B cell (primary cell): ENCODE measurements at places on chromosomes 7 and 10.

- no peak for DNase-seq
Observed at GRCh38 chr7:1973321-1974251, 259.2 kb downstream of the MAD1L1 start.

DNA sequence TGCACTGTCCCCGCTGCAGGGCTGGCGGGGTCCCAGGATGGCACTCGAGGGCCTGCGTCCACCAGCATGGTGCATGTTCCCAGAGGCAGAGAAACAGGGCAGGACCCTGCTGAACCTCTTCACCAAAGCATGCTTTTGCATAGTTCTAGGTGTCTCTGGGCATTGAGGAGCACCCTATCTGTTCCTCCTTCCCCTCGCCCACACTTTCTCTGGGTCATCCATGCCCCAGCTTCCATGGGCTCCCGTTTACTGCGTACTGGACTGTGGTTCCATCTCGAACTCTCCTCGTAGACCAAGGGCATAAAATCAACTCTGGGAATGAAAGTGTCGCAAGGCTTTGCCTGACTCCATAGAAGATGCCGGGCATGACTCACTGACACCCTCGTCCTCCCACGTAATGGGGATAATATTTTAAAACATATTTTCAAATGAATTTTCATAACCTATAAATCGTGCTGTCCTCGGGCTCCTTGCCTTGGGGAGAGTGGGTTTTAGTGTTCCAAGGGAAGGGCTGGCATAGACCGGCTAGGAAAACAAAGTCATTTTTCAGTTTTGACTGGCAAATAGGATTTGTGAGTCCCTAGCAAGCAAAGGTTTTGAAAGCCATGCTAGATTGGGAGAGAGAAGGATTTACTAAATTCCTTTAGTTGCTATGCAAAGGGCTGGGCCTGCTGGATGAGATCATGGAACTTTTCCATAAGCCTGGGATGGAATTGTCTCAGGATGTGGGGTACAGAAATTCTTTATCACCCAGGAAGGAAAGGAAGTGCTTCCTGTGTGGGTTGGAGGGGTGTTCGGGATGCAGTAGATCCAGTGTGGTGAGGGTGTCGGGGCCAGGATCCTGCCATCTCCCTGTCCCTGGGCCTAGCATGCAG lies 498.7 kb upstream of the MKI67 start:
- DNase-seq: no peak

DNA sequence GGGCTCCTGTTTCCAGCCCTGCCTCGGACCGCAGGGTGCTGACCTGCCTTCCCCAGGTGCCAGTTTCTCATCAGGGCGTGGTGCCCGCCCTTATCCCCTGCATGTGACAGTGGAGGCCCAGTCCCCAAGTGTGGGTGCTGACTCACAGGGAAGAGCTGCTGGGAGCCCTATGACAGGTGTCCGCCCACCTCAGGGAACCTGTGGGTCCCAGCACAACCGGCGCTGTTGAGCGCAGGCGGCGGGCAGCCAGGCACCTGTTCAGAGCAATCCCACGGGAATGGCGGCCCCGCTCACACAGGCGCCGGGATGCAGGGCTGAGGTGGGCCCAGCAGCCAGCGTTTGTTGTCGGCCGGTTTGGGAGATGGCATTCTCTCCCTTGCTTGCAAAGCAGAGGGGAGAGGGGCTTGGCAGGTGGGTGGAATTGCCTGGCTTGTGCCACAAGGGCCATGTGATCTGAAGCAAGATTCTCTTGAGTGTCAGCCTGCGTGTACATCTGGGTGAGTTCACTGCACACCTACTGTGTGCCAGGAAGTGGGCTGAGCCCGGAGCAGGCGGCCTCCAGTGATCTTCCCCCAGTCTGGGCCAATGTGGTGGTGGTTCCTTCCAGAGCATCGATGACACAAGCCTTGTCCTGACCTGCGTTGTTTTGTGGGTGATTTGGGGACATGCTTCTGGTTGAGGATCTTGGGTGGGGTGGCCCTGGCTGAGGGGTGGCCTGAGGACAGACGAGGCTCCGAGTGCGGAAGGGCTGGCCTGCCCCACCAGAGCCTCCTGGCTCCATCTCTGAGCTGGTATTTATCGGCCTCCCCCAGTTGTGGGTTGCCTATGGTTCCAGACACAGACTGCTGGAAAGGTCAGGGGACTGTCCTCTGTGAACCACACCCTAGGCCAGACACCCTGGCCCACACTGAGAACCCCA lies 2.4 kb downstream of the PWWP2B start:
- DNase-seq: no peak

DNA sequence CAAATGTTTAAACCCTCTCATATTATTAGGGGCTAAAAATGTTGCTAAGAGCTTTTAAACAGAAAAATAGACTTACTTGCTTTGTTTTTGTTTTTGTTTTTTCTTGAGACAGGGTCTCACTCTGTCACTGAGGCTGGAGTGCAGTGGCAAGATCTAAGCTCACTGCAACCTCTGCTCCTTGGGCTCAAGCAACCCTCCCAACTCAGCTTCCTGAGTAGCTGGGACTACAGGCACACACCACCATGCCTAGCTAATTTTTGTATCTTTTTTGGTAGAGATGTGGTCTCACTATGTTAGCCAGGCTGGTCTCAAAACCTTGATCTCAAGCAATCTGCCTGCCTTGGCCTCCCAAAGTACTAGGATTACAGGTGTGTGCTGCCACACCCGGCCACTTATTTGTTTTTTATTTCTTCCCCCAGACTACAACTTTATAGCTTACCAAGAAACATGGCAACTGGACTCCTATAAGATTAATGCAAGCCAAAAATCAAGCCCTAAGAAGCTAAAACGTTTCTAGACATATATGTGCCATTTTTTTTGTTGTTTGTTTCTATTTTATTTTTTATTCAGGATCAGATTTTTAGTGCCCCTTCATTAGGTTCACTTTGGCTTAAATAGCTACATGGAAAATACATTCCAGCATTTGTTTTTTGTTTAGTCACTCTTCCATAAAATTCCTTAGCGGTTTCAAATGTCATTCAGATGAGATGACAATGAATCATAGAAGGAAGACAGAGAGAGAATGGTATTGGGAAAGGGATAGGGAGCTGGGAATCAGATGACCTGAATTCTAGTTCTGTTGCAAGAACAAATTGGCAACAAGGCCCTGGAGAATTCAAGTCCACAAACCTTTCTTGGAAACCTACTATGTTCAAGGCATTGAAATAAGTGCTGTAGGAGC lies 163.4 kb upstream of the MKLN1 start:
- no peak for DNase-seq

- no peak for DNase-seq
Observed at GRCh38 chr10:48477616-48478015, 127.3 kb downstream of the ARHGAP22 start.

DNA sequence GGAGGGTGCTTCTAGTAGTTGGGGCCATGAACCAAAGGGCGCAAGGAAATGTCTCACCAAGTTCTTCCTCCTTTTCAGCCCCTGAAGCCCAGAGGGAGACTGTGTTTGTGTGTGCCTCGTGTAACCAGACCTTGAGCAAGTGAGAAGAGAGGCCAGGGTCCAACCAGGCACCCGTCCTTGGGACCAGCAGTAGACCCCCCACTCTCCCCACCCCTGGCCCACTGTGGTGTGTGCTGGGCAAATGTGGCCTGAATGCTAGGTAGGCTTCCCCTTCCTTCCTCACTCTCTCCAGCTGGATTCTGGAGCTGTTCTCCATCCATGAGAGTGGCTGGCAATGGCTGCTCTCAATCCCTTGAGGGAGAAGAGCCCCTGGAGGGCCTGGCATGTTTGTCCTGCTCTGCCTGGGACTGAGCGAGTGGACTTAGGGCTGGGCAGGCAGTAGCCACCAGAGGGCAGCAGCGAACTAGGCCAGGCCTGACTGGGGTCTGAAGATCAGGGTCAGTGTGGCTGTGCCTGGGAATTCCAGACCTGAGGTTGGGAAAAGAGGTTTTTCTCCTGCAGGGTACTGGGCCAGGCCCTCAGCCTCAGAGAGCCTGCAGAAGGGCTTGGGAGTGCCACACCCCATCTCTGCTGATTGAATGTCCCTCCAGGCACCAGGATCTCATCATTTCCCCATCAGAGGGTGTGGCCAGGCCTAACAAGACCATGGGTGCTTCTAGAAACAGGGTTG lies 12.5 kb downstream of the SFRP5 start:
- peak; percentile 44 for DNase-seq

DNA sequence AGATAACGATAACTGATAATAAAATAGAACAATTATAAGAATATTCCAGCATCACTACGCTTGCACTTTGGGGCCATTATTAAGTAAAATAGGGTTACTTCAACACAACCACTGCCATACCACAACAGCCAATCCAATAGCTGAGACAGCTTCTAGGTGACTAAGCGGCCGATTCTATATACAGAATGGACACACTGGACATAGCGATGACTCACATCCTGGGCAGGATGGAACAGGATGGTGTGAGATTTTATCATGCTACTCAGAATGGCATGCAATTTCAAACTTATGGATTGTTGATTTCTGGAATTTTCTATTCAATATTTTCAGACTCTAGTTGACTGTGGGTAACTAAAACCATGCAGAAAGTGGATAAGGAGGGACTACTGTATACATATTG lies 920.9 kb downstream of the LRMDA start:
- DNase-seq: no peak

DNA sequence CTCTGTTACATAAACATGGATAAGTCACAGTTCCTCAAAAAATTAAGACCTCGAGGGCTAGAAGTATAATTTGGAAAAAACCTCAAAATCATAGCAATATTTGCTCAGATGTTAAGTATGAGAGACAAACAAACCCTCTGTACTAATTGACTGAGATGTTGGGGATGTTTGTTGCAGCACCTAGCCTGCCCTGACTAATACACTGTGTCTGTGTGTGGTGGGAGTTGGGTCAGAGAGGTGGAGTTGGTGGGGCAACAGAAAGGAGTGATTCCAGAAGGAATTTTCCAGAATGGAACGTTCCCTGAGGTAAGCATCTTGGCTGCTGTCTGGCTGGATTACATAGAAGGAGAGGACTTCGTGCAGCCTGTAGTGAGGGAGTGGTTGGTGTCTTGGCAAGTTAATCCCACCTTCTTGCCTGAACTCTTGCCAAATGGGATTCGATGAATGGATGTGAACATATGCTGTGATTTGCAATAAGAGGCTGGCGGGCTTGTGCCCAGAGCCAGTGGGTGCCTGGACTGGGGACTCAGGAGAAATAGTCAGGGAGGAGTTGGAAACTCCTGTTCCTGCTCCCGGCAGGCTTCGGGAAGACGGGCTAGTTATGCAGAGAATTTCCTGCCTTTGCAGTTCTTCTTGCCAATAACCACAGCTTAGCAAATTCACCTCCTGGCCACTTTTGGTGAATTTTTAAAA lies 9.3 kb upstream of the FAM180A start:
- no peak for DNase-seq

- no peak for DNase-seq
Observed at GRCh38 chr10:116763440-116763839, 21.1 kb upstream of the HSPA12A start.

- DNase-seq: no peak
Observed at GRCh38 chr7:83096065-83096580, 66.6 kb downstream of the PCLO start.

DNA sequence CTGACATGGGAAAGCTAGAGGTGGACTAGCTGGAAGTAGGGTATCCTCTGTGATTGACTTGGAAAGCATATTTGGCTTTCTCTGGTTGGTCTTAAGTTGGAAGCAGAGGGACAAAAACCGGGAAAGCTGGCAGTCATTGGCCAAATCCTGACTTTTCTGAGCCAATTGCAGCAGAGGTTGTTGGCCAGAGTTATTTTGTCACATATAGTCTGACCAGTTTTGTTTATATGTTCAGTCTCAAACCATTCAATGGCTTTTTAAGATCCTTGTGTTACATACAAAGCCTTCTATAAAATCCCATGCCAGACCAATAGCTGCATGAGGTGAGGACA lies 6.3 kb downstream of the CFAP69 start:
- no peak for DNase-seq

DNA sequence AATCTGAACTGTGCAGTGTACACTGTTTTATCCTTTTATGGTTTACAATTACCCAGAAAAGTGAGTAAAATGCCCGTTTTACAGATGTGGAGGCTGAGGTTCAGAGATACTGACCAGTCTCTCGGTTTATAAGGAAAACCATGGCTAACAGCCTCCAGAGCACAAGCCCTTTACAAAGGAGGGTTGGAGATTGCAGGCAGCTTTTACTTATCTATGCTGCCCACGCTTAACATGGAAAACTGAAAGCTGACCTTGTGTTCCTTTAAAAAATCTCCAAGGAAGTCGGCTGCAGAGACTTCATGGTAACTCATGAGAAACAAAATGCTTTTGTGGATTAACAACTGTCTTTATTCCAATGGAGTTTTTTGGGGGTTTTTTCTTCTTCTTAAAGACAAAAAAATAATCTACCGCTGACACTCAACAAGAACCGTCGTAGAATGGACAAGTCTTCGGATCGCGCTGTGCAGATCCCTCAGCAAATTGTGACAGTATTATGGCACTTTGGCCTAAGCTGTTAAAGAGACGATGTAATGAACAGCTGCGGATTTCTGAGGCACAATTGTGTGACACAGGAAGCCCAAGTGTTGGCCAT lies 654 bp upstream of the SLF2 start:
- no peak for DNase-seq

DNA sequence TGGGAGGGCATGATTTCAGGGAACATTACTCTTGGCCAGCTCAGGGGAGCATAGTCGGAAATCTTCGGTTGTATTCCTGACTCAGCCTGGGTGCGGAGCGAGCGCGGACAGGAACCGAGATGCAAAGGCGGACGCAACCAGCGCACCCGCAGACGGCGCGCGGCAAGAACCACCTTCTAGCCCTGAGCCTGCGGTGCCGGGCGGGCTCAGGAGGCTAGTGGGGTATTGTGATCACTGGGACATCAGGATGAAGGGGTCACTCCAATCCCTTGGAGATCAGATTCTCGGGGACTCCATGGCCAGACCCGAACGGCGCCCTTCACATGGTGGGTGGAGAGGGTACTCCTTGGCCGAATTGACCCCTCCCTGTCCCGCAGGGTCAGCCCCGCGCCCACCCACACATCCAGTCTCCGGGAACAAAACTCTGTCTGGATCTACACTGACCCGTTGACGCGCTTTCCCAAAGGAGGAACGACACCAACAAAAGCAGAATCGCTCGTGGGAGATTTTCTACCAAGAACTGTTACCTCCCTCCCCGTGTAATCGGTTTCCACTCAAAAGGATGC lies 730.5 kb downstream of the ZWINT start:
- DNase-seq: no peak

- no peak for DNase-seq
Observed at GRCh38 chr10:132075909-132076577, 10.3 kb downstream of the JAKMIP3 start.

DNA sequence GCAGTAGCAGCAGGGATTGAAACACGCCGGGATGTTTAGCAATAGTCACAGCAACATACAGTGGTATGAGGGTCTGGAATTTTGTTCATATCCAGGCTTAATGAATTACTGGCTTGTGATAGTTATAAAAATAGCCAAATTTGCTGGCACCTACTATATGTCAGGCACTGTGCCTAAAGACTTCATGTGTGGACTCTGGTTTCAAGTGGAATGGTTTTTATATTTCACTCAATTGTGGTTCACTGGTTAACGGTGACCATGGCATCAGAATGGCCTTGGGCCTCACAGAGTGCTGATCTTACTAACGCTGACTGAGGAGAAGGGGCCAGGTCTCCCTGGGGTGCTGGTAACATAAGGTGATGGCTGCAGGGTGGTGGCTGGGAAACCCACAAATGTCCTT lies 55.7 kb downstream of the CELF2 start:
- no peak for DNase-seq

- no peak for DNase-seq
Observed at GRCh38 chr10:93435621-93436397, 46.3 kb downstream of the MYOF start.
